ENCODE measurements at places on chromosomes 16 and 17.

DNA sequence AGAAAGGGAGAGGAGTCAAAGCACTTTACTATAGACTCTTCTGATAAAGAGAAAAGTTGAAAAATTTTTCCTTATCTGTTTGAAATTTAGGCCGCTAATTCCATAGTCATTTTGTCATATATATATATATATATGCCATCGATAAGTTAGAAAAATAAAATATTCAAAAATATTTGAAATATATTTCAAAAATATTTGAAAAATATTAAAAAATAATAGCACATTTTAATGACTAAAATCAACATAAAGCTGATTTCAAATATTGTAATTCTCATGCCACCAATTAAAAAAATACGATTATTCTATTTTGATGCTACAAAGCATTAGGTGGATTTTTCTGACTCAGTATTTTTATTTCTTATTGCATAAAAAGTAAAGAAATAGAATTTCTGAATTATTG, 87.1 kb downstream of the KIF2B start:
- DNase-seq, result no peak

DNA sequence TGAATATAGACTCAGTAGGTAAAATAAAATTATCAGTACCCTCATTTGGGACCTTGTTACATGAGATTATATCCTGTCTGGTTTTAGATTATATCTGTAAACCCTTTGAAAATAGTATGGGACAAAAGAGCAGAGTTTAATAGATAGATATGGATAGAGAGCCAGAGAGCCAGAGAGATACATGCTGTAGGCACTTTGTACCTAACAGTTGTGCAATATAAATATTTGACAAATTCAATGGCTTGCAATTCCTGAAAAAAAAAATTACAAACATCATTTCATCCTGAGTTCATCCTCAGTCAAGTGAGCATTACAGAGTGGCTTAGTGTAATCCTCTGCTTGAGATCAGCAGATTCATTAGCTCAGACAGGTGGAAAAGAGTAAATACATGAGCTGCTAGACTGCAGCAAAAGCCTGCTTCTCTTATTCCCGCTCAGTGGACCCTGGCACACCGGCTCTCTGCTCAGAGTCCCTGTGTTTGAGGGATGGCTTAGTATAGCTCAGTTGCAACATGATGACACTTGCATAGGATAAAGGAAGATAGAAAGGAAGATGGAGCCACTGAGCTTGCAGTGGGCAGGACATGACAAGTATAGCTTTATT, 931.6 kb upstream of the GOT2 start:
- DNase-seq, result no peak

DNA sequence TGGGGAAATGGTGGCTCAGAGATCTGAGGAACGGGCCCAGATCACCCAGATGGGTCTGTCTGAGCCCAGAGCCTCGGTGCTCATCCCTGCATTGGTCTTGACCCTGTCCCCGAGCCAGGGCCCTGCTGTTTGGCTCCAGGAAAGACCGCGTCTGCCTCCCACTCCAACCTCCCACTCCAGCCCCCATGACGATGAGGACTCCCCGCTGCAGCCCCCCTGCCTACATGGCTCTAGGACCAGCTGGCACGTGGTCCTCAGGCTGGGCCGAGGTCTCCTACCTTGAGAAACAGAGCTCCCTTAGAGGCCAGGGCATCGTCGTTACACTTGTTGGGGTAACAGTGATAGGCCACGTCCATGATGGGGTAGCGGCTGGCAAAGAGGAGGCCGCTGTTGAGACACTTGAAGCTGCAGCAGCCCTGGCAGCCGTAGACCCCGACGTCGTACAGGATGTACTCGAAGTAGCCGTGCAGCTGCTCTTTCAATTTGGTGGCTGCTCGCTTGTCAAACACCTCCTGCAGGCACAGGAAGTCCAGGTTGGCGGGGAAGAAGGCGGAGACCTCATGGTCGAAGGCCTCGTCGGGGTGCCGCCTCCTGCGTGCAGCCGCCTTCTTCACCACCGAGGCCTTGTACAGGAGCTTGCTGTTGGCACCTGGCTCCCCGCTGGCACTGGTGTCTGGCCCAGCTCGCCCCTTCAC, 59.9 kb downstream of the PRMT7 start:
- no peak for DNase-seq

GRCh38 chr16:23502466-23502865, 7.8 kb downstream of the GGA2 start:
- no peak for DNase-seq

DNA sequence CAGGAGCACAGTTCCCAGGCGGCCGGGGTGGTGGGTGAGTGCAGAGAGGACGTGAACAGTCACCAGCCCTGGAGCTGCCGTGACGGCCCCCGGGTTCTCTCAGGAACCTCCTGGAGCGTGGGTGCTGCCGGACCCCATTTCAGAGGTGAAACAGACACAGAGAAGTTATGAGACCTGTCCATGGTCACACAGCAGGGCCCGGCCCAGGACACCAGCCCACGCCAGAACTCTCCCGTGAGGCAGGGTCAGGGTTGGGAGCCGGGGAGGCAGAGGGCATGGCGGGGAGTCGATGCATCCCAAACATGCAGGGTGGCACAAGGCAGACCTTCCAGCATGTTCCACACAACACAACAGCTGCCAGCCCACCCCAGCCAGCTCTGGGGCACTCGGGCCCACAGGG, 3.8 kb upstream of the PVALEF start:
- DNase-seq, result no peak

- DNase-seq, result no peak
These were observed 12.4 kb downstream of the CCDC43 start for GRCh38 chr17:44677136-44677535.

GRCh38 chr17:17886226-17886625, 49.4 kb upstream of the SREBF1 start:
- DNase-seq, result no peak

- DNase-seq, result no peak
These were observed 40.5 kb upstream of the KLHDC4 start for GRCh38 chr16:87806261-87806640.

GRCh38 chr16:83328936-83329335, 478.8 kb upstream of the HSBP1 start:
- DNase-seq, result no peak

DNA sequence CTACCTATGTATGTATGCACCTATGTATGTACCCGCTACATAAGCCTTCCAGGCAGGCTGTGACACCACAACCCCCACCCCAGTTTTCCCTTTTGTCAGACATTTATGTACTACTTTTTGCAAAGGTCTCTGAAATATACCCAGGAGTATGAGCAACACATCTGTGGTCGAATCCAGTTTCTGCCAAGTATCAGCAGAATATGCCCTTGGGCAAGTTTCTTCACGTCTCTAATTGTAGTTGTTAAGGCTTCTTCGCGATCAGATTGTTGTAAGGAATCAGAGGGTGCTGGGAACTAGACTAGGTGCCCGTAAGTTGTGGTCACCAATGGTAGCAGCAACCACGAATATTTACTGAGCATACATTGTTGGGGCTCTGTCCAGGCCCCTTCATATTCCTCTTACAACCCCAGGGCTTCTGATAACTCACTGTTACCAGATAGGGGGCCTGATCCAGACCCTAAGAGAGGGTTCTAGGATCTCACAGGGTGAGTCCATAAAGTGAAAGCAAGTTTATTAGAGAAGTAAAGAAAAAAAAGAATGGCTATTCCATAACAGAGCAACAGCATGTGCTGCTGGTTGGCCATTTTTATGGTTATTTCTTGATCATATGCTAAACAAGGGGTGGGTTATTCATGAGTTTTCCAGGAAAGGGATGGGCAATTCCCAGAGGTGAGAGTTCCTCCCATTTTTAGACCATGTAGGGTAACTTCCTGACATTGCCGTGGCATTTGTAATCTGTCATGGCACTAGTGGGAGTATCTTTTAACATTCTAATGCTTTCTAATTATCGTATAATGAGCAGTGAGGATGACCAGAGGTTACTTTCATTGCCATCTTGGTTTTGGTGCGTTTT, 16.6 kb downstream of the NUDT7 start:
- DNase-seq, result no peak

DNA sequence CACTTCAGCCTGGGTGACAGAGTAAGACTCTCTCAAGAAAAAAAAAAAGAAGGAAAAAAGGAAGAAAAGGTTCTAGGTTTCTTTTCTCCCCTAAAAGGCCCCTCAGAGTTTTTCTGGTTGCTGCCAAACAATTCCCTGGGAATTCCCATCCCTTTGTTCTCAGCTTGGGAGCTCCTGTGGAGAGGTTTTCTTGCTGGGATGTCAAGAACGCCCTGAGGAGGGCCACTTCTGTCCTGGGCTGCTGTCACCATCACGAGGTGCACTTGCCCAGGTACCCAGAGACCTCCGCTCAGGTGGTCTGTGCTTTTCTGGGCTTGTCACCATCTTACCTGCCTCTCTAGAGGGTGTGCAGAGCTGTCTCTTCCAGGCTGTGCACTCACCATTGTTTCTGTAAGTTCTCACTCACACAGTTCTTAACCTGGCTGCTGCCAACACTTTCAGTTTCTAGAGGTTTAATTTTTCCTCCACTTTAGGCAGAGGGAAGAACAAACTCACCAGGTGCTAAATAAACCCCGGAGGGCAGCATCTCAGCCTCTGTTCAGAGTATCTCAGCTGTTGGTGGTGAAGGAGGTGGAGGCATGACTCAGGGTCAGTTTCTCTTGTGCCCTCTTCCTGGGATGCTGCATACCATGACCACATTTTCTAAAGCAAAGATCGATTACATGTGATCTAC, 2.4 kb upstream of the COX6A2 start:
- DNase-seq, result no peak

- DNase-seq, result no peak
These were observed 7.9 kb downstream of the MTMR4 start for GRCh38 chr17:58506354-58507080.

- no peak for DNase-seq
These were observed 35.3 kb upstream of the PITPNM3 start for GRCh38 chr17:6591599-6592158.

GRCh38 chr17:61575352-61575975, 15.6 kb downstream of the NACA2 start:
- DNase-seq, result no peak

DNA sequence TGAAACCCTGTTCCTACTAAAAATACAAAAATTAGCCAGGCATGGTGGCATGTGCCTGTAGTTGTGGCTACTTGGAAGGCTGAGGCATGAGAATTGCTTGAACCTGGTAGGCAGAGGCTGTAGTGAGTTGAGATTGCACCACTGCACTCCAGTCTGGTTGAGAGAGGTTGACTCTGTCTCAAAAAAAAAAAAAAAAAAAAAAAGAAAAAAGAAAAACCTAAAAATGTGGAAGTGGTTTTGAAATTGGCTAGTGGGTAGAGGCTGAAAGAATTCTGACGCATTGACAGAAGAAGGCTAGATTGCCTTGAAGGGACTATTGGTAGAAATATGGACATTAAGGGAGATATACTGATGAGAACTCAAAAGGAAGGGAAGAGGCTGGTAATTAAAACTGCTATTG, 33.6 kb upstream of the CPPED1 start:
- no peak for DNase-seq

DNA sequence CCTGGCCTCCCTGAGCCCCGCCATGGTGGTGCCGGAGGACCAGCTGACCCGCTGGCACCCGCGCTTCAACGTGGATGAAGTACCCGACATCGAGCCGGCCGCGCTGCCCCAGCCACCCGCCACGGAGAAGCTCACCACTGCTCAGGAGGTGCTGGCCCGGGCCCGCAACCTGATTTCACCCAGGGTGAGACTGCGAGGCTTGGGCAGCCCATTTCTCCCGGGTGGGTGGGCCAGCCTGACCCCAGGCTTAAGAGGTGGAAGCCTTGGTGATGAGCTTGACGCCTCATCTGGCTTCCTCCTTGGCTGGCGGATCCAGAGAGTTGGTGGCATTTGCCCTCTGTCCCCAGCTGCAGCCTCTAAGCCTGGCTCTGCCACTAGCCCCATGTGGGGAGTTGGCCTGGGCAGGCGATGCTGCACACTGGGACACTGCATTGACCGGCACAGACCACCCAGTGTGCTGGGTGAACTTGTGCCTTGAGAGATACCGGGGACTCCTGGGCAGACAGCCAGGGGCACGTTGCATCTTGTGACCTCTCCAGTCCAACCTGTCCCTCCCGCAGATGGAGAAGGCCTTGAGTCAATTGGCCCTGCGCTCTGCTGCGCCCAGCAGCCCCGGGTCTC, 3.0 kb downstream of the CDT1 start:
- DNase-seq, result no peak

GRCh38 chr17:45369421-45369820, 52.6 kb upstream of the MAP3K14 start:
- DNase-seq, result no peak

DNA sequence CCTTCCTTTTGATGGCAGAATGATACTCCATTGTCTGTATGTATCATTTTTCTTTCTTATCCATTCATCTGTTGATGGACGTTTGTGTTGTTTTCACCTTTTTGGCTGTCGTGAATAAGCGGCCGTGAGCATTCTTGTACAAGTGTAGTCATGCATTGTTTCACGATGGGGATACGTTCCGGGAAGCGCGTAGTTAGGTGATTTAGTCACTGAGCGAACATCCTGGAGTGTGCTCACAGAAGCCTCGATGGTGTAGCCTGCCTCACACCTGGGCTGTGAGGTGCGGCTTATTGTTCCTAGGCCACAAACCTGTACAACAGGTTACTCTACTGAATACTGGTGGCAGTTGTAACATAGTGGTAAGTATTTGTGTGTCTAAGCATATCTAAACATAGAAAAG, 136.5 kb downstream of the CMIP start:
- no peak for DNase-seq

DNA sequence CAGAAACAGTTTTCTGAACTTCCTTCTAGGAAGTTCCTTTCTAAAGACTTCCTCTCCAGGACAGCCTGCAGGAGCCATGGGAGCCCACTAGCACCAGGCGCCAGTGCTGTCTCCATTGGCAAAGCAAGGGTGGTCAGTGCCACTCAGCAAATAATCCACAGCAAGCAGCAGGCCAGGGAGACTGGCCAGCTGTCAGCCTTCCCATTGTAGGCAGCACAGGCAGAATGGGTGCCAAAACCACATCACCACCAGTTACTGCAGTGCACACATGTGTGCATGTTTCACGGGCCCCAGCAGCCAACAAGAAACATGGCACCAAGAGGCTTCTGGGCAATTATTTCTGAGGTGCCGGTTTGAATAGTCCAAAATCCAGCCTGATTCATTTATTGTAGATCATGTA, 26.7 kb downstream of the DNASE1 start:
- DNase-seq, result no peak

GRCh38 chr17:38533866-38534497, 71.8 kb downstream of the SRCIN1 start:
- DNase-seq, result no peak

- no peak for DNase-seq
These were observed 17.5 kb upstream of the IL21R start for GRCh38 chr16:27384425-27384824.
